Pancreas (tissue), 10 donors: ENCODE measurements at places on chromosomes 12 and 14. TPM values are rescaled to one million over a fixed set of nuclear protein-coding genes. Genes with fewer than 3 reads are reported as not detected.

DNA sequence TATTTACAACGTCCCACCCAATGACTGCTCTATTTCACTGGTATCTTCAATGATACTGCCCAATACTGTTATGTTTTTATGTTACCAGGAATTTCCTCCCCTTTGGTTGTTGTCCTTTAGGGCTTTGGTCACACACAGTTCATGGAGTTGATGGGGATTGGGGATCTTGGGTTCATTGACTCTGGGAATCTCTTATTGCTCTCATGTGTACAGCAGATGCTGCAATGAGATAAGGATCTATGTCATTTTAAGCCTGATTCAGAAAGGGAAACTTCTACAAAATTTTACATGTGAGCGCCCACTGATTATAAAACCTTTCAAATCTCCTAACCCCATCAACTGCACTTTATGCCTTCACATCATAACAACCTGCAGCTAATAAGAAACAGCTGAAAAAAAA, 67.2 kb downstream of the FAR2 start:
- DNase-seq = no peak

The GPR137C gene
- total RNA-seq = 0.35 TPM

DNA sequence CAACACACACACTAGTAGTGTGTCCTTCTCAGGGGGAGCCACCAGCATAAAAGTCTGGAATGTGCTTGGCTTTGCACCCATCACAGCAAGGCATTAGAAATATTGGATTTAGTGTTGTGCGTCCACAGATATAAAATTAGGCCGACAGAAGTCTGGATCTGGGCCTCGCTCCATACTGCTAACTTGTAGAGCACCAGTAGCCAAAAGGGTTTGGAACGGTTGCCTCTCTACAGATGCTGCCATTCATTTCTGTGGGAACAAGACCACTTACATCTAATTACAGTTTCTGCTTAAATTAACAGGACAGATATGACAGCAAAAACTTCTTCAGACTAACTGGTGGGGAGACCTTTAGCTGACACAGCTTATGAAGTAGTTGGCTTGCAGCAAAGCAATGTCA, 94.2 kb downstream of the EXOC5 start:
- no peak for DNase-seq

- DNase-seq = no peak
Measured at GRCh38 chr14:64701660-64702059, 2.6 kb upstream of the PLEKHG3 start.

DNA sequence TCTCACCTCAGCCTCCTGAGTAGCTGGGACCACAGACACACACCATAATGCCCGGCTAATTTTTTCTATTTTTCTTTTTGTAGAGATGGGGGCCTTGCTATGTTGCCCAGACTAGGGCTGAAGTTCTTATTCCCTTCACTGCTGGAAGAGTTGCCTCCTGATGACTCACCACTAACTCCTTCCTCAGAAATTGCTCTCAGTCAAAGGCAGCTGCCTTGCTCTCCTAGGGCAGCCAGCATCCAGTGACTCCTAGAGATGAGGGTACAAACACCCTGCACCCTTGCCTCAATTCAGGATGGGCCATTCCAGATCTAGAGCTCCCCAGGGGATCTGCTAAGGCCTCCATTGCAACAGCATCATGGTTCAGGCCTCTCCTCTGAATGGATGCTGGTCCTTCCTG, 54.0 kb upstream of the RASSF8 start:
- no peak for DNase-seq
